ENCODE measurements at places on chromosomes 1 and 21. TPM values are rescaled to one million over a fixed set of nuclear protein-coding genes. Genes with fewer than 3 reads are reported as not detected.

GRCh38 chr21:44916965-44917364 lies 3.7 kb downstream of the ITGB2 start:
- no peak for DNase-seq

- DNase-seq, result no peak
Measured at GRCh38 chr1:232123775-232124659, 497.4 kb downstream of the DISC1 start.

GRCh38 chr1:190904091-190904695 lies 426.5 kb upstream of the BRINP3 start:
- DNase-seq, result no peak

GRCh38 chr1:150365941-150366340 lies 2.0 kb downstream of the RPRD2 start:
- no peak for DNase-seq

GRCh38 chr1:165695031-165695430 lies 3.3 kb downstream of the ALDH9A1 start:
- no peak for DNase-seq

DNA sequence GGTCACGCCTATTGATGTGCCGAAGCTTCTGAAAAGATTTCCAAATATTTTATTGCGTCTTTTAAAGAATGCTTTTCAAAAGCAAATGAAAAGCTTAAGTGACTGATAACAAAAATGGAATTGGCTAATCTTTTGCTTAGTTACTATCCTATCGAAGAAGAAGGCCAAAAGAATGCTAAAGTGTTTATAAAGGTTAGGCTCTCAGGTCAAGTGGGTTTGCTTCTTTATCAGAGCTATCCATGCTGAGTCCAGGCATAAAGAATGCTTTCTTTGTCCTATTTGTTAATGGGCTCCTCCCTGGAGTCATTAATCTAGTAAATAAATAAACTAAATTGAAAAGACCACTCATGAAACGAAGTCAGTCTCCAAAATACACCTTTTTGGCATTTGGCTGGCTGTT lies 133.4 kb upstream of the LYPLAL1 start:
- DNase-seq, result no peak

GRCh38 chr1:182205351-182206022 lies 144.0 kb upstream of the ZNF648 start:
- DNase-seq, result no peak

- DNase-seq, result no peak
Measured at GRCh38 chr1:66723985-66724384, 28.3 kb upstream of the DYNLT5 start.

GRCh38 chr1:112737573-112737972 lies 22.4 kb upstream of the PPM1J start:
- DNase-seq, result no peak

DNA sequence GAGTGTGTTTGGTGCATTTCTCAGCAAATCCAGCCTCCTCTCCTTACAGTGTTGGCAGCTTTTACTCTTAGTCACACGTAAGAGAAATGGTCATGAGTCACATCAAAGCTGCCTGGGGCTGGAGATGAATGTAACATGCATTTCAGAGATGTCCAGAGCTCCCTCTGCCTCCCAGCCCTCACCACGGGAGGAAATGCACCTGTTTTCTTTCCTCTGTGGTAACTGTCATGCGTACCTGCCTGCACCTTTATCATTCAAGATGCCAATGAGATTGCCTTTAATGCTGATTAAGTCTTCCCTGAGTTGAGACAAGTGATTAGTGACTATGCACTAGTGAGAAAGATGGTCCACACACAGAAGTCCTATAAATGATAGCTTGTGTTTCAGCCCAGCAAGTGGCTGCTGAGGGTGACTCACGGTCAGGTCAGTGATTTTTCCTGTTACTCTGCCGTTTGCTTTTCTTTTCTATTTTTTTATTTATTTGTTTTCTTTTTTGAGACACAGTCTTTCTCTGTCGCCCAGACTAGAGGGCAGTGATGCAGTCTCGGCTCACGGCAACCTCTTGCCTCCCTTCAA lies 277.3 kb upstream of the FMN2 start:
- DNase-seq, result no peak

ADCY10 gene
- 0.32 TPM for total RNA-seq

ARHGEF19 gene
- 11.5 TPM for total RNA-seq

AVPR1B gene
- 0.27 TPM for total RNA-seq

Measured in naive thymus-derived CD4-positive, alpha-beta T cell (primary cell).